ENCODE measurements at places on chromosomes 4 and X.
A peak's percentile ranks its signal among the peaks of the same experiment; 100 is the strongest.

DNA sequence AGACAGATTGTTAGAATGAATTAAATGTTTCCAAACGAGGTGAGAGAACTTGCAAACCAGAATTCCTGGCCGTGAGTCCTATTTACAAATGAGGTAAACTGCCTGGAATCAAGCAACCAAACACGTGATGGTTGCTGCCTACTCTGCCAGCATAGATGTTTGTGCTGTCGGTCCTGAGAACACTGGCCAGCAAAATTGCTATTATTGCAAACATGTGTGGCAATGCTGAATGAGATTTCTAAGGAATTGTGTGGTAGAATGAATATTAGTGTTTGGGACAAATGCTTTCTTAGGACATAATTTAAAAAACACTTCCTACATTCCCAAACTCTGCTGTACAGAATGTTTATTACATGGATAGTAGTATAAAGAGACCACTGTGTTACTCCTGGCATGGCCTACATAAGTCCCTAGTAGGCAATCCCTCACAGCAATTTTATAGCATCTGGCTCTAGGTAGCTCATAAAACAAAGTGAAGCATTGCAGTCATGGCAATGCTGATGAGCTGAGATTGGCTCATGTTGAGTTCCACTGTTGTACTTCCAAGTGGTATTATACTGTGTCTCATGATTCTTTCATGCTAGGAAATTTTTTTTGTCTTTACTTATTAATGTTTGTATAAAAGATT is 605.2 kb upstream of the EPHA5 start:
- DNase-seq = no peak

DNA sequence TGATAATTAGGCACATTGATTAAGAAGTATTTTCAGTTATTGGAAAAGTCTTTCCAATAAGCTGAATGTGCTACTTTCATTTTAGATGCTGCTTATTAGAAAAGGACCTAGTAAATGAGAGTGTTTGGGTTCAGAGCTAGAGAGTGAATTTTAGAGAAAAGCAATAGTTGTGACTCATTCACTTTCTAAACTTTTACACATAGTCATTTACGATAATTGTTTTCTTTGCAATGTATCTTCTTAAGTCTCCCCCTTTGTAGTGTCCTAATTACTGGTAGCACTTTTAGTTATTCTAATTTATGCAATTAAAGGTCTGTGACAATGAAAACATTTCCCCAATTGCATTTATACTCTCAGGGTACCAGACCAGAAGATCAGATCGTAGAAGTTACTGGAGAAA is 1.3 kb downstream of the IL21 start:
- no peak for DNase-seq

- no peak for DNase-seq
Measured at GRCh38 chrX:120207009-120207605, 43.5 kb upstream of the ZBTB33 start.

DNA sequence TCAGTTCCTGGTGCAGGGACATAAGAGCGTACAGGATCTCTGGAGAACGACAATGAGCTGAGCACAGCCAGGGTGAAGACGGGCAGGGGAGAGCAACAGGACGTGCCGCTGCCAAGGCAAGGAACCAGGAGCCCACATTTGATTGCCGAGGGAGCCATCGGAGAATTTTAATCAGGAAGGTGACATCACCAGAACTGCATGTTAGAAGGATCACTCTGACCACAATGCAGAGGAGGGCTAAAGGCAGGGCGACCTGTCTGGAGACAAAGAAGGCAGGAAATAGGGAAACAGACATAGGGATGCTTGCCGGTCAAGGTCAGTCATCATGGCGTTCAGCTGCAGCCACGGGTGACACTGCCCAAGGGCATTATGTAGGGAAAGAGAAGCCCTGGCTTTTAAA is 81.4 kb downstream of the RBM47 start:
- DNase-seq = peak; percentile 54

GRCh38 chr4:17680559-17681280 is 66.3 kb downstream of the MED28 start:
- no peak for DNase-seq

DNA sequence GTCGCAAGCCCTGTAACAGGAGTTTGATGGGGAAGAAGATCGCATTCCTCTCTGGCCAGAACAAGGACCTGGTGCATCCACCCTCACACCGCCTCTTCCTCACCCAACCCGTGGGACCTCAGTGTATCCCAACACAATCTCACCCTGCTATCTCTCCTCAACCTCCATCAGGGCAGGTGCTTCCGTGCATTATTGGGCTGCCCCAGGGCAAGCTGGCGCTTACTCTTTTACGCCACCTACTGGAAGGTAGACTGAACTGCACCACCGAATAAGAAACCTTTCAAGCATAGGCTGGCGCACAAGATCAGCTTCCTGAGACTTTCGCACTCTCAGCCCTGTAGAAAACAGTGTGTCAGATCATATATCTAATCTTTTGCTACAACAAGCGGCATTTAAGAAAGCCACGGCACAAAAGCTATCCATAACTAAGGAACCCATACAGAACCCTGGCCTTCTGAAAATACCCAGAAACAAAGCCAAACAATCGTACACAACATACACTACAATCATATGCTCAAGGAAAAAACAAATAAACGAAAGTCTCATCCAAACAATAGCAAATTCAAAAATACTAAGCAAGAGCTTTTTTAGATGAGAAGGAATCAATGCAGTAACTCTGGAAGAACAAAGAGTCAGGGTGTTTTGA is 209.3 kb downstream of the UGT8 start:
- DNase-seq = peak; percentile 41

DNA sequence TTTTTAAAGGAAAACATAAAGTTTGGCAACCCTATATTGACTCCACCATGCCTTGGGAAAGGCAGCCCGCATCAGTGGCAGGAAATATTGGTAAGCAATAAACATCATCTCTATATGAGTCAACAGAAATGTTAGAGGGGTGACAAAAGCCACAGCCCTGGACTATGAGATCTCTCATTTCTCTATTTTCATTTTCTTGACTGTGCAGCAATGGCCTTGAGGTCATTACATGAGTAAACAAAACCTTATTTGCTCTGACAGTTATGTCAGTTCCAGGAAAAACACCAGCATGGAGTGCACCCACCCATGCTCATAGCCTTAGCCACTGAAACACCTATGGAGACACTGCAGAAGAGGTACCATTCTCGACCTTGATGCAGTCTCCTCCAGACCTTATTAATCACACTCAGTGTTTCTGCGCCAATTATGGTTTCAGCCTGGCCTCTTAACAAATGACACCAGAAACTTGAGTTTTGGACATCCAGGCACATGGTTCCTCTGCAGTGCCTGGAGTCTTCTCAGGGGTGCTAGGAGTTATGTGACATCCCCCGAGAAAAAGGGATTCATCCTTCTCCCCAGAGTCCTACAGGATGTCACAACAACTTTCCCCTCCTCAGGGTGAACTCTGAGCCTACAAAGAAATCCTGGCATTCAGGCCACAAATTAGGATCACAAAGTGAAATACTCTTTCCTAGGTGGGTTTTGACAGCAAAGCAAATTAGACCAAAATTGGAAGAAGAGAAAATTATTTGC is 16.0 kb upstream of the HPGD start:
- DNase-seq = no peak

- peak; percentile 66 for DNase-seq
Measured at GRCh38 chr4:123488916-123489315, 92.3 kb downstream of the SPRY1 start.

- no peak for DNase-seq
Measured at GRCh38 chr4:98744372-98745150, 86.2 kb upstream of the TSPAN5 start.

GRCh38 chr4:54716478-54717065 is 58.8 kb downstream of the KIT start:
- no peak for DNase-seq

DNA sequence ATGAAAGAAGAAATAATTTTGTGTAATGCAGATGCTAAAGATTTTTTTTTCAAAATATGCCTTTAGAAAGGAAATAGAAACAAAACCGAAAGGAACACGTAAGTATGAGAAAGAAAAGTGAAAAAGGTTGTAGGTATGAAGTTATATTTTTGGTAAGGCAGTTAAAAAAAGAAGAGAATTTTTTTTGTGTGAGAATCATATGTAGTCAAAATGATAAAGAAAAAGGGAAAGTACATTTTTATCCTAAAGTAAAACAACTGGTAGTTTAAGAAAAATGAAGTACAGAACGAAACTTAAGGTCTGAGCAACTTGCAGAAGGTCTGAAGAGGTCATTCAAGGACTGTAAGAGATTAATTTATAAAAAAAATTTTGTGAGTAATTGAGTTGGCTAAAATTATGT is 164.0 kb upstream of the TRAM1L1 start:
- DNase-seq = no peak

- no peak for DNase-seq
Measured at GRCh38 chr4:106875340-106875739, 160.8 kb downstream of the DKK2 start.

GRCh38 chrX:111123125-111123524 is 27.1 kb downstream of the PAK3 start:
- DNase-seq = no peak

DNA sequence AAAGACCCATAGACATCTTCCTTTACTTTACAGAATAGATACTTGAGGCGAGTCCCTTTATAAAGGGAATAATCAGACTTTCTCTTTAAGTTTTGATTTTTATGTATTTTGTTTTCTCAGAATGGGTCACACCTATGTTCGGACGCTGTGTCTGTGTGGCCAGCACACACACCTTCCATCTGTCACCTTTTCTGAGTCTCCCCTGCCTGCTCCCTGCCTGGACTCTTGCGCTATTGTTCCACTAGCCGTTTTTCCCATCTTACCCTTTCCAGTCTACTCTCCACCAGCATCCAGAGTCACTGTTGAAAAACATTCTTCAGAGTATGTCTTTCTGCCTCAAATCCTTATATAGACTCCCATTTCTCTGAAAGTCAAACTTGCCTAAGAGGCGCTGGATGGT is 236.1 kb downstream of the MAML3 start:
- DNase-seq = no peak

- no peak for DNase-seq
Measured at GRCh38 chr4:92186239-92186638, 117.5 kb upstream of the GRID2 start.

DNA sequence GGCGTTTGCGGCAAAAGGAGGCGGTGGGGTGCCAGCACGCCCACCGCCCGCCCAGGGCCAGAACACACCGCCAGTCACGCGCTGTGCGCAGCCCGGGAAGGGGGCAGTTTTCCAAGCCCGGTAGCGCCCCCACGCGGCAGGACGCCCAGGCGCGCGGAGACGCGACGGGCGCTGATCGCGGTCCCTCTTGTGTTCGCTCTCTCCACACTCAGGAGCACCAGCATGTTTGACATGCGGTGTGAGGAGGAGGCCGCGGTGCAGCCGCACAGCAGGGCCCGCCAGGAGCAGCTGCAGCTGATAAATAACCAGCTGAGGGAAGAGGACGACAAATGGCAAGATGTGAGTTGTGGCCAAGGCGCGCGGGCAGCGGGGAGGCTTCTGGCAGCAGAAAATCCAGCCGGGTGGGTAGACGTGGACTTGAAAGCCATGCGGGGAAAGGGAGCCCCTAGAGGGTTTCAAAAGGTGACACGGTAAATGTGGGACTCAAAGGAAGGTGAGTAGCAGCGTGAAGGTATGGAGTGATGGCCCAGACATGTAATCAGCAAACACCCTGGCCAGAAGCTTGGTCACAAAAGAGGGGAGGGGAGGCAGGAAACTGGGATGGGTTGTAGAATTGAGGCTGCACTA is 104.1 kb downstream of the PHOX2B start:
- DNase-seq = peak; percentile 48

- peak; percentile 92 for DNase-seq
Measured at GRCh38 chrX:135521405-135522131, 1.1 kb downstream of the INTS6L start.

DNA sequence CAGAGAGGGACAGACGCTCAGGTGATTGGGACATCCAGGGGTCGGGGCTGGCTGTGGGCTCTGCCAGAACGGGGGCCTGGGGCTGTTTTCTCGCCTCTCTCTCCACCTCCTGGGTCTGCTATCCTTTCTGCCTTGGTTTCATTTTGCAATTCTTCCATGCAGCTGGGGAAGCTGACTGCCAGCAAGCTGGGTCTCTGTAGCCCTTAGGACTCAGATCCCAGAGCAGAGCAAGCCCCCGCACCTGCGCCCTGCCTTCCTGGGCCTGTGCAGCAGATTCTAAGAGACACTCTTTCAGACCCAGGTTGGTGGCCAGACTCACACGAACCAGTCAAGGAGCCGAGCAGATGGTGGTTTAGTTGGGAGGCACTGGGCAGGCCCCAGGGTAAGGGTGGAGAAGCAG is 59.1 kb upstream of the GRPEL1 start:
- DNase-seq = no peak

GRCh38 chr4:22672519-22672918 is 20.2 kb upstream of the GBA3 start:
- no peak for DNase-seq

DNA sequence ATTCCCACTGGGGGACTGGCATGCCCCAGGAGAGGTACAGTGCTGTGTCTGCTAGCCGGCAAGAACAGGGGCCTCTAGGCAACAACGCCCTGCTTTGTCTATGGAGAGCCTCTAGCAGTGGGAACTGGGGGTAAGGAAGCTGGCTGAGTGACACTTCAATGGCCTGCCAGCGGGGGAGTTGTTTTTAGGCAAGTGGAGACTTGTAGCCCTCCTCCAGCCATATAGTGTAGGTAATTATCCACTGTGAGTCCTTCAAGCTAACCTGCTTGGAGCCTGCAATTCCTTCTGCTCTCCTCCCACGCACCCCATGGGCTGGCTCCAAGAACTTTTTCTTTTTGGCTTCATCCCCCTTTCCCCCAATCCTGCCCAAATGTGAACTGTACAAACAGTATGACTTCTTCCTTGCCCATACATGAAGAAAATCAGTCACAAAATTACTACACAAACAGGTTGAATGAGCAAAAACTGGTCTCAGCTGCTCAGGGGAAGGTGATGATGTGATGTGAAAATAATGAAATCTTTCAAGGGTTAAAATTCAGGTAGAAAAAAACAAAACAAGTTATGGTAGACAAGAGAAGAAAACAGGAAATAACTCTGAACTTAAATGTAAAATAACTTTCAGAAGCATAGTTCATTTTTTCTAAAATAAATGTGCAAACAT is 33.1 kb downstream of the LEF1 start:
- DNase-seq = no peak

GRCh38 chrX:14529290-14529989 is at the start of gene GLRA2:
GLRA2 (plus strand) TSS chrX:14529536; CDS start chrX:14530058, 522 bp downstream.
- DNase-seq = peak; percentile 30

GRCh38 chrX:56995271-56995994 is at the start of gene SPIN3:
SPIN3 (minus strand) TSS chrX:56995541; CDS start chrX:56994947, 594 bp downstream.
- peak; percentile 71 for DNase-seq

- DNase-seq = no peak
Measured at GRCh38 chr4:81919810-81920209, 448.1 kb upstream of the RASGEF1B start.

DNA sequence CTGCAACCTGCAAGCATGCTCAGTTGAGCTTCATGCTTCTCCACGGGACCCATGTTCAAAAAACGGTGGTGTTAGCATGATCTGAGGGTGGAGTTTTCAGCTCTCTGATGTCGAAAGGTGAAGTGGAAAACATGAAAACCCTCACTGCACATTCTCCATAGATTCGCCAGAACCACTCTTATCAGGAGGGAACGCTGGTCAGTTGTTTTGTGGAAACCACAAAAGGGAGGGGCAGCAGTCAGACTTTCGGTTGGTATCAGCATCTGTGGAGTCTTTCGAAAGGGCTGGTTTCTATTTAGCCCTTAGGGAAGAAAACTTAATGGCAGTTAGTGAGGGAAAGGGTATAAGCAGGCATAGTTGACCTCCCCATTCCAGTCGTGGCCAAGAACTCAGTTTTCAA is 12.6 kb downstream of the PPA2 start:
- no peak for DNase-seq

GRCh38 chrX:13750812-13751211 is 16.3 kb downstream of the OFD1 start:
- DNase-seq = no peak
